A172 (cell line): ENCODE measurements at places on chromosomes 11 and 22. TPM values are rescaled to one million over a fixed set of nuclear protein-coding genes. Genes with fewer than 3 reads are reported as not detected.

The DNAJB7 gene
- total RNA-seq: not detected in 2 replicates

DNA sequence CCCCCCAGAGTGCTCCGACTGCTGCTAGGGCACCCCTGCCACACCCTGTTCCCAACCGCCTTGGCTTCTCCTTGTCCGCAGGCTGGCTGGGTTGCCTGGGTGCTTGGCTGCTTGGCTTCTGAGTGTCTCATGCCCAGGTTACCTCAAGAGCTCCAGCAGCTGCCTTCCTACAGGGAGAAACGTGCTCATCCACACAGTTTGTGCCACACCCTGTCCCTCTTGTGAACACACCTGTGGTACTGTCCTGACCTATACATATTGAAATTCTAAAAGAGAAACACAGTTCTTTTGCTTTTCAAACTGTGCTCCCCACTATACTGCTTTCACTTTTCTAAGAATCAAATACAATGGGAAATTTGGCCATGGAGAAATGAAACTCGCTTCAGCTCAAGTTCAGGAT, 191.4 kb downstream of the DBX1 start:
- no peak for DNase-seq

DNA sequence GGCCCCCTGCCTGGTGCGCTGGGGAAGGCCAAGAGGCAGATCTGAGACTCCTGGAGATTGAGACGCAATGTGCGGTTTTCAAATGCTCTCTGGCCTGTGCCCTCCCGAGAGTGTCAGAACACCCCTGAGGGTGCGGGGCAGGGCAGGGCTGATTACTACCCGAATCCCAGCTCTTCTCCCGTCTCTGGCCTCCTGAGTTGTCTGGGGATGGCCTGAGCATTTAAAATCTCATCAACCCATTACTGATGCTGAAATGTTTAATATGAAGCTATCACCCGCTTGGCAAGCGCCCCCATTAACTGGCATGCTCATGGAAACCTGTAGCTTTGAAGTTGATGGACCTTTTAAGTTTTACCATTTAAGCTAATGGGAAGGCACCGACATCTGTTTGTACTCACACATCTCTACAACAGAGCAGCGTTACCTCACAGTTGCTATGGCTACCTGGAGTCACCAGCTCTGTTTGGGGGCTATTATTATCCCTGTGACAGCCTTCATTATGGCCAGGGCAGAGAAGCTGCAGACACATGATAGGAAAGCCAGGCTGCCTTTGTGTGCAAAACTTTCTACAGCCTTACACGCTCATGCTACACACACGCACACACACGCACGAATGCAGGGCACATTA, 3.6 kb upstream of the MB start:
- no peak for DNase-seq

- DNase-seq: no peak
Measured at GRCh38 chr11:83689144-83689780, 403.1 kb upstream of the CCDC90B start.

DNA sequence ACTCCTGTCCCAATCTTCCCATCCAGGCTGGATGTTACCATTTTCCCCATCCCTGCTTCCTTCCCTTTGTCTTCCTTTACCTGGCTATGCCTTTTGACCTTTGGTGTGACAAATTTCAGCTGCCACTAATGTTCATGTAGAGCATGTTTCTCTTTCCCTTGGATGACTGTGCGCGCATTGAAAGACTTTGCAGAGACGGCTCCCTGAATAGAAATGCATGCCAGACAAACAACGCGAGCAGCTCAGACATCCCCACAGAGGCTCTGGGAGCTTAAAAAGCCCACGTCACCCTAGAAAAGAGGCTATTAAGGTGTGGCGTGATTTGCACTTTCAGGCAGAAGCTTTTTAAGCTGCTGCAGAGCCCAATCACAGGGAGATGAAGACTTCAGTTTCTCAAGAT, 202.0 kb downstream of the NTM start:
- DNase-seq: no peak

The RAPSN gene
- total RNA-seq: not detected in 2 replicates

GRCh38 chr11:86196085-86196696, 48.4 kb upstream of the EED start:
- no peak for DNase-seq
